ENCODE measurements at places on chromosomes 7 and 10.

DNA sequence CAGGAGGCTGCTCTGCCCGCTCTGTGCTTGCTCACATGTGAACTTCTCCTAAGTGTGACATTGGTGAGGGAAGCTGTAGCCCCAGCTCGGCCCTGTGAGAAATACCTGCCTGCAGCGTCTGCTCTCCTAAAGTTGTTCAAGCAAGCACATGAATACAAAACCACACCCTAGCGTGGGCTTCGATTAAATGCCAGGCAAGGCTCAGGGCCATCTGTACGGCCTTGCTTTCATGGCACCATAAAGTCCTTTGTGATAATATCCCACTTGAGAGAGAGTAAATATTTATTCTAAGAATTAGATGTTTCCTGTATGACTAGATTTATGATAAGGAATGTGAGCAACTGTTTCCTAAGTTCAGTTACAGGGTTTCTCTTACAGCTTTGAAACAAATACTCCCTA, 262.8 kb upstream of the KLF14 start:
- no peak for DNase-seq

DNA sequence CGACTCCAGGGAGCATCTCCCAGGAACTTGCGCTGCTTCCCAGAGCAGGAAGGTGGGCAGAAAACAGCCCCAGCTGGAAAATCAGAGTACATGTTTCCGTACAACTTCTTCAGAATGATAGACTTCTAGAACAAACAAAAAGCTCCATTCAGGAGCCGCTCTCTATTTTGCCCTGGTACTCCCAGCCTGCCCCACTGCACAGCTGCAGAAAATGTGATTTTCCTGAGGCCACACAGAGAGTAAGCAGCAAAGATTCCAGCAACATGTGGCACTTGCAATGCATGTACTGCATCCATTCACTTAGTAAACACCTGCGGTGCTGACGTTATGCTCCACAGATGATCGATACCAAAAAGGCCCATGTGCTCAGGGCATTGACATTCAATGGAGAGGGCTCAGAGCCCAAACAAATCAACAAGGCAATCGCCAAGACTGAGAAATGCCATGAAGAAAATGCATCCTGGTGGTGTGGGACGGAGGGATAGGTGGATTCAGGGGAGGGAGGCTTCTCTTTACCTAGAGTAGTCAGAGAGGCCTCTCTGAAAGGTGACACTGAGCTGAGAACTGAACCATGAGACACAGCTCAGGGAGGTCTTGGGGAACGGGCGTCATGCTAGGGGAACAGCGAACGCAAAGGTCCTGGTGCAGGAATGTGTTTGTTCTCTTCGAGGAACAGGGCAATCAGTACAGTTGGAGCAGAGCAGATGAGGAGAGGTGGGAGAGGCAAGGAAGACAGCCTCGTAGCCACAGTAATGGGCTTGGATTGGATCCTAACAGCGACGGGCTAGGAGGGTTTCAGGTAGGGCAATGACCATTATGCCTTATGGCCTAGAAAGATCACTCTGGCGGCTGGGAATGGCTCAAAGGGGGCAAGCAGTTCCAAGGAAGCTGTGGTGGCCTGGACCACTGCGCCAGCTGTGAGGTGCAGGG, 35.3 kb upstream of the DUSP5 start:
- DNase-seq: no peak

- DNase-seq: no peak
These were observed 43.1 kb downstream of the MINPP1 start for GRCh38 chr10:87547734-87548311.

DNA sequence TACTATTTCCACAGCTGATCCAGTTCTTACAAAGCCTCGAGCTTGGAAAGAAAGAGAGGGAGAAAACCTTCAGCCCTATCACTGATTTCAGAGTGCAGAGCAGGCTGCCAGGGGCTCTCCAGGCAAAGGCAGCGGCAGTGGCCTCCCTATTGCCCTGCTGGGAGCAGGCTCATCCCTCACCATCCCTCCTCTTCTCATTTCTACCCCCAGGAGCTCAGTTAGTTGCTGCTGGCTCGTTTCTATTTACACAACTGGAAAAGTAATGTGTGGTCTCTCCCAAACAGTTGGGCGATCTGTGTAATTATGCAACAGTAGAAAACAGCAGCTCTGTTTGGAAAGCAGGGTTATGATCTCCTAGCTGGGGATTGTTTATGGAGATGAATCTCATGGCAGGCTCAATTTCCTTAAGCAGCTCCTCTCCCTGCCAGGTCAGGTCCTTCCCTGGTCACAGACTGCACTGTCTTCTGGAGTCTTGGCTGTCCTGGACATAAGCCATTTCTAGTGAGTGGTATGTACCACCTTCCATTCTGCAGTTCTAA, 28.7 kb upstream of the TNS3 start:
- DNase-seq: no peak

- DNase-seq: no peak
These were observed 38.4 kb downstream of the GRID2IP start for GRCh38 chr7:6512892-6513291.

DNA sequence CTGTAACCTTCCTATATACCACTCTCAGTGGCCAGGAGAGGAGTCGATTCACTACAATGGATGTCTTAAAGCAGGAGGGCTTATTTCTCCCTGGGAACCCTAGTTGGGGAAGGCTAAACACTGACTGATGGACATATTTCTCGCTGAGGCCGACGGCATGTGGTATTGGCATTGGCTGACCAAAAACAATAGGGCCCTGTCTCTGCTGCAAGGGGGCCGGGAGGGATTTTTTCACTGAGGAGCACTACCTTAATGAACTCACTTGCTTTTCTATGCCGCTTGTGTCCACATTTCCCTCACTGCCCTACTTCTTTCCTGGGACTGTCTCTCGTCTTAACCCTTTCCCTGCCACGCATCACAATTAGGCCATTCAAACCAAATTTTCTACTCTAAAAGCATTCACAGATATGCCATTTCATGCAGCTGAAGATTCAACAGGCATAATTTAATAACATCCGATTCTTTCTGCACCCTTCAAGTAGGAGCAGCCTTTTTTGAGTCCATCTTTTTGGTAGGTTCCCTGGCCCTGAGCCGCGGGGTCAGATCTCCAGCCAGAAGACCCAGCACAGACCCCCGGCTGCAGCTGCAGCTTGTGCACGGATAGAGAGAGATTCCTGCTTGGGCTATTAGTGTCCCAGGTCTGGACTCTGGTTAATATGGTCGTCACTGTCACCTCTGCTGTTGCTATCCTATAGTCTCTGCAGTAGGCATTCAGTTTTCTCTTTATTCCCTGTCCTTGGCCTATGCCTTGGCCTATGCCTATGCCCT, 118.7 kb downstream of the HIPK2 start:
- DNase-seq: no peak

- DNase-seq: no peak
These were observed 90.0 kb downstream of the ST7 start for GRCh38 chr7:117043108-117043825.

GRCh38 chr10:99276848-99277486, 41.3 kb upstream of the HPSE2 start:
- no peak for DNase-seq

DNA sequence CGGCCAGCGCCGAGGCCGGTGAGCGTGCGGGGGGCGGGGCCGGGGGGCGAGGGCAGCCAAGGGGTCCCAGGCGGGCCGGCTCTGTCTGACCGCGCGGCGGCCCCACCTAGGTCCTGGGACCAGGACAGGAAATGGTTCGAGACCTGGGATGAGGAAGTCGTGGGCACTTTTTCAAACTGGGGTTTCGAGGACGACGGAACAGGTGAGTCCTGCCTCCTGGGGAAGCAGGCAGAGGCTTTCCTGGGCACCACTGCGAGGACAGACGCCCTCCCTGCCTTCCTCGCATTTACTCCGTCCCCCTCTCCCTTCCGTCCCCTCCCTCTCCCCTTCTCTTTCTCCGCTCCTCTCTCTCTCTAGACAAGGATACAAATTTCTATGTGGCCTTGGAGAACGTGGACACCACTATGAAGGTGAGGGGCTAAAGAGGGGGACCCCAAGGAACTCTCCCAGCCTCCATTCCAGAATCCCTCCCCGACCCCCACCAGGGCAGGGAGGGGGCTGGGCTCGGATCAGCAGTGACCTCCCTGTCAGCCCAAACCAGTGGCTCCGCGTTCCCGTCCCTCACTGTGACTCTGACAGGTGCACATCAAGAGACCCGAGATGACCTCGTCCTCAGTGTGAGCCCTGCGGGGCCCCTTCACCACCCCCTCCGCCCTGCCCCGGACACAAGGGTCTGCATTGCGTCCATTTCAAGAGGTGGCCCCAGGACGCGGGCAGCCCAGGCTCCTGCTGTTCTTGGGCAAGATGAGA, 2.6 kb upstream of the MUC12 start:
- DNase-seq: no peak

DNA sequence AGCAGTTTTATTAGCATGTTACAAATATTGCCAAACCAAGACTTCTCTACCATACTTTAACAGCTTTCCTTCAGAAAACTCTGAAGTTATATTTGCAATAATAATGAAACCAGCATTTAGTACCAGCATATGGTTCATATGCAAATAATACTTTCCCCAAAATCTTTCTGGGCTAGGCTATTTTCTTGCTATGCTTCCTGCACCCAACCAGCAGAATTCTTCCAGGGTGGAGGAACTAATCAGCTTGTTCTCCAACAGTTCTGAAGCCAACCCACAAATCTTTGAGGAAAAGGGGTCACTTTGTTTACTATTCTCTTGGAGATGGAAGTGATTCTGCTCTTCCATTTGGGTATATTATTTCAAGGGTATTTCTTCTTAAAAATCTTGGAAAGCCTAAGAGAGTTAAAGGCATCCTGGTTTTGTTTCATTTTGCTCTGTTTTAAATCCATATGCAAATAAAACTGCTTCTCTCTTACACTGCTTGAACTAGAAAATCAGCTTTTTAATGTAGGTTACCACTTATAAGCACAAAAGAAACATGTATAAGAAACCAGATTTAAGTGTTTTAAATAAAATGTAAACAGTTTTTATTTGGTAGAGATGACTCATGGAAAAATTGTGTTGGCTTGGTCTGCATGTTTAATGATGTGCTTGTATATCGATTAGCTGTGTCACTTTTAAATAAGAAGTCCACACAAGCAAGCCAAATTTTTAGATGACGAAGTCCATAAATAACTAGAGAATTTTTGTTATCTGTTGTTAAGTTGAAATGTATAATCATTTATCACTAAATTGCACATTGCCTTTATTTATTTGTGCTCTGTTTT, 103.7 kb downstream of the HECTD2 start:
- no peak for DNase-seq

DNA sequence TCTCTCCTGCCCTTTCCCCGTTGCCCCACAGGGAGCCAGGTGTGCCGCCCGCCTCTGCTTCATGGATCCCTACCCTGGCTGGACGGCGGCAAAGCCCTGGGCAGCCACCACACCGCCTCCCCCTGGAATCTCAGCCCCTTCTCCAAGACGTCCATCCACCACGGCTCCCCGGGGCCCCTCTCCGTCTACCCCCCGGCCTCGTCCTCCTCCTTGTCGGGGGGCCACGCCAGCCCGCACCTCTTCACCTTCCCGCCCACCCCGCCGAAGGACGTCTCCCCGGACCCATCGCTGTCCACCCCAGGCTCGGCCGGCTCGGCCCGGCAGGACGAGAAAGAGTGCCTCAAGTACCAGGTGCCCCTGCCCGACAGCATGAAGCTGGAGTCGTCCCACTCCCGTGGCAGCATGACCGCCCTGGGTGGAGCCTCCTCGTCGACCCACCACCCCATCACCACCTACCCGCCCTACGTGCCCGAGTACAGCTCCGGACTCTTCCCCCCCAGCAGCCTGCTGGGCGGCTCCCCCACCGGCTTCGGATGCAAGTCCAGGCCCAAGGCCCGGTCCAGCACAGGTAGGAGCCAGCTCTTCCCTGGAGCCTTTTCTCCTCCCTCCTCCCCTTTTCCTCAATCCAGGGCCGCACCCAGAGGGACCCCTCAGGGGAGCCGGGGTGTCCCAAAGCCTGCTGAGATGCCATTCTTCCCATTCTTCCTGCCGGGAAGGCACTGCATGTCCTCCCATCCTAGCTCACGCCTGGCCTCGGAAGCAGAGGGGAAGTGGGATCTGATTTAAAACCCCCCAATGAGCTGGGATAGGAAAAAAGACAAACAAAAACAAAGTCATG, 4.0 kb downstream of the GATA3 start:
- no peak for DNase-seq

- DNase-seq: no peak
These were observed 1030.6 kb upstream of the GHITM start for GRCh38 chr10:83108565-83109333.

GRCh38 chr7:22934023-22934422, 79.9 kb downstream of the HYCC1 start:
- DNase-seq: no peak

DNA sequence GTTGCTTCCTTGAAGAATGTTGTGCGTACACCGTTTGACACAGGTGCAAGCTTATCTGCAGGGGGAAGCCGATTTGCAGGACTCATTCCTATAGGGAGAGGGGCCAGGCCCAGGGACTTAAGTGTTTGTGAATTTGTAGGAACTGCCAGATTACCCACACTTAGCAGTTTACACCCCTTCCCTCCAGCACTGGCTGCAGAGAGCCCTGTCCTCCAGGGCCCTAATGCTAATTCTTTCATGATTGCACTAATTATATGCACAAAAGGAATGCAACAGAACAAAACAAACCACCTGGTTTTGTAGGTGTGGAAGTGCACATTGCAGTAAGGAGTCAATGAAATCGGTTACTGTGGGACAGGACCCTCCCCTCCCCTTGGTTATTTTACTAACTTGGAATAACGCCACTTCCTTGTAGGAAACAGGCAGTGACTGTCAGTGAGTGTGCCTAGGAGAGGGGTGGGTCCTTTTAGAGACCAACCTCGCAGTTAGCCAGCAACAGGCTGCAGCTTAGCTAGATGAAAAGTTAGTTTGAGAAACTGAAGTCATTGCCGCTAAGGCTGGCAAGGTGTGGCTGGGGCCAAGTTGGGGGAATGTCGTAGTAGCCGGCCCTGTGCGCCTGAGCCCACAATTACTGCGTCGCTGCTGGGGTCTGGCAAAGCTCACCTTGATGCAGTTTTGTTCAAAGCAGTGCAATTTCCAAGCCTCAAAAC, 60.6 kb downstream of the CUX1 start:
- DNase-seq: no peak

DNA sequence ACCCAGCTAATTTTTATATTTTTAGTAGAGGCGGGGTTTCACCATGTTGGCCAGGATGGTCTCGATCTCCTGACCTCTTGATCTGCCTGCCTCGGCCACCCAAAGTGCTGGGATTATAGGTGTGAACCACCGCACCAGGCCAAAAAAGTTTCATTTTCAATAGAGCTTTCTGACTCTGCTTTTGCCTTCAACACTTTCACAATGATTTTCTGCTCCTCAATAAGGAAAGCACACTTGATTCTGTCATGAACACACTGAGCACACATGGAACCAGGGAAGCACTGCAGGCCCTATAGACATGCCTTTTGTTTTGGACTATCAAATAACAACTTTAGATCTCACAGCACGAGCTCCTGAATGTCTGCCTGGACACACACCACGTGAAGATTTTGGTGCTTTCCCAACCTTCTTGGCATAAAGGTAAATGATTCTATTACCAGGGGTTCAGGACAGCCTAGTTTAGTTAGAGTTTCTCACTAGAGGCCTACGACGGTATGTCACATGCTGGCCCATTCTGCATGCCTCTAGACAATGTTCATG, 8.0 kb downstream of the RRP12 start:
- no peak for DNase-seq

DNA sequence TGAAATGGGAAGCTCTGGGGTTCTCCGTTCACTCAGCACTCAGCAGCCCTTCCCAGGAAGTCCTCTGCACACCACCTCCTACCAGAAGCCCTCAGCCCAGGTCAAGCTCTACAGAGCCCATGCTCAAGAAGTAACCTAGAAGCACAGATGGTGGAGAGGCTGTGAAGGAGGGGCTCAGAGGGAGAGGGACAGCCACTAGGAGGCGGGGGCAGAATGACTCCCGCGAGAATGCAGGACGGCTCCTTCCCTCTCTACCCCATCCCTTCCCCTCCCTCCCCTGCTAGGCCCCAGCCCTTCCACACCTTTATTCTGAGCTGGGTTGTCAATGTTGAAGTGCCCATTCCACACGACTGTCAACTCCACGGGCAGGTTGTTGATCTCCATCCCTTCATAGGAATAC, 373.2 kb downstream of the PLXNA4 start:
- no peak for DNase-seq

All from effector CD4-positive, alpha-beta T cell (primary cell).